Muscle of leg (tissue), 16 donors: ENCODE measurements at places on chromosomes 12 and 14.
A peak's percentile ranks its signal among the peaks of the same experiment; 100 is the strongest.

DNA sequence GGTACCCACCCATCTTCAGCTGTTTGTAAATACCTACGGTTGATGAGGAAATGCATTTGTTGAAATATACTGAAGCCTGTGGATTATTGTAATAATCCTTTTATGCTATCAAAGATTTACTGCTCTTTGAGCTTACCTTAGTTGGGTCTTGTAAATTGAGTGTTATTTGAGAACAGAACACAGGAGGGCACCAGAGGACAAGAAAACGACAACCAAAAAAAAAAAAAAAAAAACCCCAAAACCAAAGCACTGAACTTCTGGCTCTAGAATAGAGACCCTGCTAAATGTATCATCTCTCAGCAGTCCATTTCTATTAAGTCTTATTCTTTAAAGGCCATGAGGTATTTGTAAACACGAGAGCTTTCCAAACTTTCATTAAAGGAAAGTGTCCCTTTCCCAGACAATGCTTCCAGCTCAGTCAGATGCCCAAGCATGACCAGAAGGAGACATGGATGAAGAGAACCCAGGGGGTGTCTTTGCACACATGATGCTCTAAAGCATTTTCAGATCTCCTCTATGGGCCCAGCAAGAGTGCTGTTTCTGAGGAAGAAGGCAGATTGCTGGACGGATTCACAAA lies 763.9 kb downstream of the NRXN3 start:
- no peak overlapping the region for H3K4me3 ChIP-seq
- no peaks in the 10 kb centered on the region for H3K36me3 ChIP-seq
- DNase-seq = peak; percentile 24

DNA sequence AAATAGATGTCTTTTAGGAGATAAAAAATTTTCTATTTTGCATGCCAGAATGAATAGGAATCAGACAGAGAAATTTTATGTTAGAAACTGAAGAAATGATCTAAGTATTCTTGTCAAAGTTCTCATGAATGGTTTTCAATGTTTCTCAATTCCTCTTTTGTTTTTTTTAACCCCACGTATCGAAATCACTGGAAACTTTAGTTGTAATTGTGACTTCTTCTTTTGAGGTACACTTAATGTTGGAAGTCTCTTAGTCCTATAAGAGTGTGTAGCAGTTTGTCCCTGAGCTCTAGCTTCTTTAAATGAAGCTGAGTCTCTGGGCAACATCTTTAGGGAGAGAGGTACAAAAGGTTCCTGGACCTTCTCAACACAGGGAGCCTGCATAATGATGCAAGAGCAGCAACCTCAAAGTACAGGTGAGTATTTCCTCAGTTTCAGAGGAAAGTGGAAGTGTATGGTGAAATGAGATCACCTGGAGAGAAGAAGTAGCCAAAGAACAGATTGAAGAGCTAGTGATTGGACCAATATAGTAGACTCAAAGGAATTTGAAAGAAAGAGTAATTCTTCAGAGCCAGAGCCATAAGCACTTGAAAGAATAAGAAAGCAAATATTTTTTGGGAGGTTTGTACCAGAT lies at the start of gene CLEC6A:
Gene CLEC6A, plus strand, starts transcription at position 236 of the 634 bp plus-strand sequence. Its CDS starts 150 bp downstream, at position 386.
- no peaks in the 10 kb centered on the region for H3K4me1 ChIP-seq
- peak; percentile 4 for DNase-seq
- no peak within 1 kb of the TSS for H3K4me3 ChIP-seq
- H3K36me3 ChIP-seq = no peaks in the 10 kb centered on the region
- no peaks in the 10 kb centered on the region for H3K27me3 ChIP-seq

GRCh38 chr12:67916266-67916970 lies 72.8 kb upstream of the IFNG-AS1 start:
- no peaks in the 10 kb centered on the region for H3K27me3 ChIP-seq
- H3K27ac ChIP-seq = peak overlapping the region; percentile 42
- H3K4me1 ChIP-seq = peaks cover 16% of the 10 kb centered on the region
- DNase-seq = no peak
- no peak overlapping the region for H3K4me3 ChIP-seq

- H3K36me3 ChIP-seq = no peaks in the 10 kb centered on the region
- no peak overlapping the region for H3K4me3 ChIP-seq
- no peaks in the 10 kb centered on the region for H3K27me3 ChIP-seq
- no peaks in the 10 kb centered on the region for H3K4me1 ChIP-seq
- DNase-seq = no peak
- no peak overlapping the region for H3K27ac ChIP-seq
Measured at GRCh38 chr14:88029500-88029899, 24.6 kb downstream of the GPR65 start.

GRCh38 chr14:31229638-31230572 lies 22.3 kb upstream of the HECTD1 start:
- no peaks in the 10 kb centered on the region for H3K4me1 ChIP-seq
- H3K27me3 ChIP-seq = no peaks in the 10 kb centered on the region
- H3K27ac ChIP-seq = no peak overlapping the region
- H3K4me3 ChIP-seq = no peak overlapping the region

GRCh38 chr14:52607061-52607460 lies 54.4 kb downstream of the GPR137C start:
- no peaks in the 10 kb centered on the region for H3K27me3 ChIP-seq
- H3K4me3 ChIP-seq = no peak overlapping the region
- no peaks in the 10 kb centered on the region for H3K4me1 ChIP-seq
- no peak overlapping the region for H3K27ac ChIP-seq
- no peak for DNase-seq
- no peaks in the 10 kb centered on the region for H3K36me3 ChIP-seq

DNA sequence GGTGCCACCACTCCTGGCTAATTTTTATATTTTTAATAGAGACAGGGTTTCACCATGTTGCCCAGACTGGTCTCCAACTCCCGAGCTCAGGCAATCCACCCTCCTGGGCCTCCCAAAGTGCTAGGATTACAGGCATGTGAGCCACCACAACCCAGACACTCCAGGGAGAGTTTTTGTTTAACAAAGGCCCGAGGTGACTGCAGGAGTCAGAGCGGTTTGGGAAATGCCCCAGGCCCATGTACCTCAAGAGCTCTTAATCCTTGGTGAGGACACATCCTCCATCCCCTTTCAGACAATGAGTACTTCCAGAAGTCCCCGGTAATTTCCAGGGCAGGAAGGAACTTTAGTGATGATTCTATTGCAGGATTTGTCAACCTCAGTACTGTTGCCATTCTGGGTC lies 176.0 kb downstream of the ESRRB start:
- no peaks in the 10 kb centered on the region for H3K27me3 ChIP-seq
- H3K27ac ChIP-seq = no peak overlapping the region
- no peaks in the 10 kb centered on the region for H3K36me3 ChIP-seq
- no peak for DNase-seq
- no peak overlapping the region for H3K4me3 ChIP-seq

DNA sequence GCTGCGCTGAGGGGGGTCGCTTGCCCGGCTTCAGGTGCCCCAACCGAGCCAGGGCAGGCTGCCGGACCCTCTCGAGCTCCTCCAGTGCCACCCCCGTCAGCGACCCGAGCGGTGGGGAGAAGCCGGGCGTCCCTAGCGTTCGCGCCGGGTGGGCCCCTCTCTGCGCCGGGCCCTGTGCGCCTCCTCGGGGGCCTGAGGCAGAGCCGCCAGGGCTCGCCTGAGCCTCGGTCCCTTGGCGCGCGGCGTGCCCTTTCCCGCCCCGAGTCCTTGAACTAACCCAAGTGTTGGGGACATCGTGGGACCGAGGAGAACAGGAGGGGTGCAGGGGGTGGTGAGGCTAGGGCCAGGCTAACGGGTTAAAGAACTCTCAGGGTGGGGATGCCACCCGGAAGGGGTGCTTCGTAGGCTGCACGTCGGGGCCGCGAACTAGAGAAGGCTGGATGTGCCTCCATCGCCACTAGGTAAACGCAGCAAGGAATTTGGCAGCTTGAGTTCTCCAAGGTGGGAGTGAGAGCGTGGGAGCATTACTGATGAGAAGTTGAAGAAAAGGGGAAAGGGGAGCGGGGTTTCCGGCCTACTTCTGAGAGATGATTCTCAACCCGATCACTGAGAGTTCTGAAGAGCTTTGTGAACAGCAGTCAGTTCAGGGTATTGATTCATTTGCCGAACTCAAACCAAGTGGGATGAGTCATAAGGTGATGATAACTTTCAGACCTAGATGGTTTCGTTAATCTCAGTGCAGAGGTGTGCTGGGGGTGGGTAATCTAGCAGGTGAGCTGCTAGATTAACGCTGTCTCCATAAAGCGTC lies 618 bp downstream of the RNF34 start:
- H3K4me3 ChIP-seq = peak overlapping the region; percentile 95
- no peaks in the 10 kb centered on the region for H3K27me3 ChIP-seq
- H3K4me1 ChIP-seq = peaks cover 12% of the 10 kb centered on the region
- H3K36me3 ChIP-seq = peaks cover 6% of the 10 kb centered on the region
- peak overlapping the region; percentile 96 for H3K27ac ChIP-seq

DNA sequence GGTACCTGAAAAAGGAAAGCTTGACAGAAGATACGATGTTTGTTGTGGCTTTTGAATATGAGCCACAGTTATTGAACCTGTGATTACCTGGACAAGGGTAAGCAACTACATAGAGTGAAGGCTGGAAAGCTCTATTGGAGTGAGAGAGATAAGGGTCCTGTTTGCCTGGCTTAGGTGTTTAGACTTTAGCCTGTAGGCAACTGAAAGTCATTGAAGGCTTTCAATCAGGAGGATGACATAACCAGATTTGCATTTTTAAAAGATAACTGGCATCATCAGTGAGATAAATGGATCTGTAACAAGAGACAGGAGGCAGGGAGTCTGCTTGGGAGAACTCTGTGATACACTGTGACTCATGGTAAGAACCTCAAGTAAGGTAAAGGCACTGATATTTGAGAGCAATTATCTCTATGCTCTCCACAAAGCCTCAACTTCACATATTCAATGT lies 128.9 kb upstream of the SOX5 start:
- no peak overlapping the region for H3K27ac ChIP-seq
- H3K4me3 ChIP-seq = no peak overlapping the region
- DNase-seq = no peak
- H3K36me3 ChIP-seq = no peaks in the 10 kb centered on the region
- no peaks in the 10 kb centered on the region for H3K27me3 ChIP-seq

DNA sequence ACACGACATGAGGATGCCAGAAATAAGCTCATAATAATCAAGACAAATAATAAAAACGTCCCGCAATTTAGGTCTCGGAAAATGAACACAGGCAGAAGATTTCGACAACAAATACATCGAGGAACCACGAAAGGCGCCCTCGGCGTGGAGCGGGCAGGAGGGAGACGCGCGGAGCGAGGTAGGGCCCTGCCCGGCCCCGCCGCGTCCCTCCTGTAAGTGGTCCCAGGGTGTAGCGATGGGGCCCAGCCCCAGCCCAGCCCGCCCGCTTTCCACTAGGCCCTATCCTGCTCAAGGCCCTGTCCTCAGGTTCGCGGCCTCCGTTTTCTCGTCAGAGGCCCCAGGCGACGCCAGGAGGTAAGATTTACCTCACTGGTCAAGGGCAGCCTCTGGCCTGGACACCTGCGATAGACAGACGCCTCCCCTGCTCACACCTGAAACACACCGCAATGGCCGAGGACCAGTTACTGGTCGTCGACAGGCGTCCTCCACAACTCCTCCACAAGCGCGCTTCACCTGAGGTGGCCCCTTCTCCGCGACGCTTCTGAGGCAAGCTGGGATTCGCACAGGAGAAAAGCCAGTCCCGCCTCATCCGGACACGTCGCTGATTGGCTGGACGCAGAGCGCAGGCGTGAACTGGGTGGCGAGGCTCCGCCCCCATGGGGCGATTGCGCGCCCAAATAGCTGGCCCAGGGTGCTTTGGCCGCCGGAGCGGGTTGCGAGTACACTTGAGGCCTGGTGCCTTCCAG lies at the start of gene SYCP3:
Gene SYCP3, minus strand, starts transcription at position 543 of the 746 bp plus-strand sequence. CDS start 1,527 bp downstream, outside the sequence.
- no peak within 1 kb of the TSS for H3K27ac ChIP-seq
- H3K27me3 ChIP-seq = no peaks in the 10 kb centered on the region
- no peak for DNase-seq
- H3K4me3 ChIP-seq = no peak within 1 kb of the TSS
- H3K36me3 ChIP-seq = peaks cover 24% of the 10 kb centered on the region

- no peaks in the 10 kb centered on the region for H3K27me3 ChIP-seq
- H3K36me3 ChIP-seq = no peaks in the 10 kb centered on the region
- no peak overlapping the region for H3K27ac ChIP-seq
Measured at GRCh38 chr12:93122569-93123091, 193.5 kb upstream of the EEA1 start.

- DNase-seq = no peak
- H3K4me3 ChIP-seq = no peak overlapping the region
- no peaks in the 10 kb centered on the region for H3K27me3 ChIP-seq
- no peaks in the 10 kb centered on the region for H3K4me1 ChIP-seq
Measured at GRCh38 chr12:123940627-123940966, 32.0 kb downstream of the CCDC92 start.

- no peak overlapping the region for H3K4me3 ChIP-seq
- H3K4me1 ChIP-seq = peaks cover 78% of the 10 kb centered on the region
- H3K27me3 ChIP-seq = no peaks in the 10 kb centered on the region
- peak overlapping the region; percentile 75 for H3K27ac ChIP-seq
- DNase-seq = no peak
- no peaks in the 10 kb centered on the region for H3K36me3 ChIP-seq
Measured at GRCh38 chr14:68668531-68668930, 124.3 kb downstream of the ZFP36L1 start.

GRCh38 chr12:32896432-32897280 lies at the start of gene PKP2:
Gene PKP2, minus strand, starts transcription at chr12:32896777. Its CDS starts 46 bp downstream, at chr12:32896731.
- peaks cover 8% of the 10 kb centered on the region for H3K4me1 ChIP-seq
- H3K27me3 ChIP-seq = peaks cover 9% of the 10 kb centered on the region
- H3K36me3 ChIP-seq = no peaks in the 10 kb centered on the region
- peak within 1 kb of the TSS; percentile 60 for H3K4me3 ChIP-seq

GRCh38 chr14:60485598-60486251 lies at the start of gene C14orf39:
Gene C14orf39, minus strand, starts transcription at chr14:60486063. Its CDS starts 985 bp downstream, at chr14:60485078.
- H3K4me3 ChIP-seq = peak within 1 kb of the TSS; percentile 54
- peak; percentile 81 for DNase-seq
- peaks cover 18% of the 10 kb centered on the region for H3K27me3 ChIP-seq

DNA sequence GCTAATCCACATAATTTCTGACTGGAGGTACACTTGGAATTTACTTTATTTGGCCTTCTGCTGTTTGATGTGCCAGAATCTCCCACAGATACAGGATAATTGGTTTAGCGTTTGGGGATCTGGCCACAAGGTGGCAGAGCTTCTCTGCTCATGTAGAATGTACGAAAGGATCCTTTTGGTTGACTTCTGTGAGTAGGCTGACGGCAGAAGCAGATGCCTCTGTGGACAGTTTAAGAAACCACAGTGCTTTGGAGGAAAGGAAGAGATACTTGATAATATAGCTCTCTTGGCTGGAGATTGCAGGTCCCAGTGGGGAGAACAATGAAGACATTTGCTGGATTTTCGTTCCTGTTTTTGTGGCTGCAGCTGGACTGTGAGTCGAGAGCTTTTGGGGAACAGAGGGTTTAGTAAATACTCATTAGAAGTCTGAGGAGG lies 75.3 kb upstream of the OR4E1 start:
- no peak overlapping the region for H3K27ac ChIP-seq
- DNase-seq = peak; percentile 49
- no peaks in the 10 kb centered on the region for H3K36me3 ChIP-seq
- H3K4me3 ChIP-seq = no peak overlapping the region

- peaks cover 15% of the 10 kb centered on the region for H3K36me3 ChIP-seq
- H3K4me3 ChIP-seq = no peak overlapping the region
- no peaks in the 10 kb centered on the region for H3K27me3 ChIP-seq
- DNase-seq = no peak
Measured at GRCh38 chr12:12720672-12721161, 3.5 kb downstream of the CDKN1B start.
